Right renal pelvis (tissue), 4 donors: ENCODE measurements at places on chromosomes 5 and 9.

DNA sequence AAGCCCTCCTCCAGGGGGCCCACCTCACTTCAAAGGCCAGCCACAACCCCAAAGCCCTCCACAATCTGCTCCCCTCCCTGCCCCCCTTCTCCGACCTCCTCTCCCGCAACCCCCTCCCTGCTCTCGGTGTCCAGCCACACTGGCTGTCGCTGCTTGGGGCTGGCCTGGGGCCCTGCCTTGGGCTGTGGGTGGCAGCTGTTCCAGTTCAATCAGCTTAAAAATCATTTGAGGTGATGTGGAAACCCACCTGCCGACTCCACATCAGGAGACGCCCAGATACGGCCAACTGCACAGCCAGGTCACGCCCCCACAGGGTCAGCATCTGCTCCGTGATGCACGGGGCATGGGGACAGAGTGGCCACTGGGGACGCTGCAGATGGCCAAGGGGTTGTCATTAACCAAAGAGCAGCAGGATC is 107.0 kb upstream of the MVB12B start:
- DNase-seq: no peak

DNA sequence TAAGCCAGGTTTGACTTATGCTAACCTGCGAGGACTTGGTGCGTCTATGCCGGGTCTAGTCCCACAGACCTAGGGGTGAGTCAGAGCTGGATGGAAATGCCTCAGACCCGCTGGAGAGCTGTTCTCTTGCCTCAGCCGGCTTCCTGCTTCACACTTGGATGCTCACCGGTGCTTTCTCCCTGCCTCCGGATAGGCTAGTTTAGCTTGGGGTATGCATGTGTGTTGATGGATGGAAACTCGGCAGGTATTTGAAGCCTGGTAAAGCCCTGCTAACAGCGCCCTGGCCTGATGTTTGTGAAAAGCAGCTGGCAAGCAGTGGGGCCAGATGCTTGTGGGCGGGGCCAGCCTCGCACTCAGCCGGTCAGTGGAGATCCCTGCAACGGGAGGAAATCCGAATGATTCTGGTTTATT is 29.3 kb downstream of the PRRC2B start:
- DNase-seq: peak; percentile 63

- no peak for DNase-seq
Measured at GRCh38 chr9:69174616-69175463, 763 bp downstream of the TJP2 start.

DNA sequence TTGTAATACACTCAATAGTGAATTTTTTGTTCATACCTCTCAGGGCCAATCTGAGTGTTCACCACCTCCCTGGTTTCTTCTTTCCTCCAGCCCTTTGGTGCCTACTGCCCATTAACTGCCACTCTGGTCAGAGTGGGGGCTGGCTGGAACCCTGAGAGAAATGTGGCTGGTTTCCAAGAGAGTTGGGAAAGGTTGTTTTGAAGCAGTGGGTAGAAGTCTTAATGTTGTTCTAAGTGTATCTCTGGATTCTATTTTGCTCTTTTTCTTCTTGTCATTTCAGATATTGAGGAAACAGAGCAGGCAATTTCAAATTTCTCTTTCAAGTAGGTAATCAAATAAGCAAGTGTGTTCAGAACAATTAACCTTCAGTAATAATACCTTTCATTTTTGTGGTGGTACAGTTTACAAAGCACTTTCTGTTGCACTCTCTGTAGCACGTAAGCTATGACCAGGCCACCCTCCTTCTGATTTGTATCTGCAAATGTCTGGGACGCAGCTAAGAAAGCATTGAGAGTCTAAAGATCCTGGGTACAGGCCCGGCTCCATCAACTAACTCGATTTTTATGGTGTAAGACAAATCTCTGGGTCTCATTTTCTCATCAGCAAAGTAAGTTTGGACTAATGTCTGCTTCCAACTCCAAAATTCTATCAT is 8.4 kb downstream of the SLC1A3 start:
- DNase-seq: no peak

- DNase-seq: no peak
Measured at GRCh38 chr5:5298841-5299541, 123.5 kb upstream of the ICE1 start.

DNA sequence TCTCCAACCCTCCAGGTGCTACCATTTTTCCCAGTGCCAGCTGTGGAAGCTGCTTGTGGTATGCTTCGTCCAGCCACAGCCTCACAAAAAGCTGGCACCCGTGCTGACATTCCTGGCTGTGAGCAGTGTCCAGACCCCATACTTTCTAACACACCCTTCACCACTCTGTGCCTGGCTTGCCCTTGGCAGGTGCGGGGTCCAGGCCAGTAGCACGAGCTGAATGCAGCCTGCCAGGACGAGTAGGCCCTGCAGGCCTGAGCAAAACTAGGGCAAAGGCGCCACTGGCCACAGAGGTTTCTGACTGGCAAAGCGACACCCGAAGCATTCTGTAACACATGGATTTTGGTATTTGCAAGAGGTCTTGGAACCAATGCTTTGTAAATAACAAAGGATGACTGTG is 26.0 kb upstream of the GHR start:
- no peak for DNase-seq

GRCh38 chr5:2755076-2755680 is 3.7 kb upstream of the IRX2 start:
- no peak for DNase-seq

- no peak for DNase-seq
Measured at GRCh38 chr9:78777747-78778146, 480.8 kb downstream of the PSAT1 start.

GRCh38 chr5:58631895-58632294 is 49.0 kb downstream of the RAB3C start:
- DNase-seq: no peak
